Stimulated activated CD4-positive, alpha-beta T cell treated with anti-CD3 and anti-CD28 coated beads, TNF-alpha, amount 100 ng/mL, for 1 hour (primary cell): ENCODE measurements at places on chromosomes 6 and 20.

- DNase-seq = no peak
Measured at GRCh38 chr20:45934046-45934585, 367 bp upstream of the PCIF1 start.

GRCh38 chr20:49990271-49990720 lies 7.5 kb downstream of the SNAI1 start:
- no peak for DNase-seq

DNA sequence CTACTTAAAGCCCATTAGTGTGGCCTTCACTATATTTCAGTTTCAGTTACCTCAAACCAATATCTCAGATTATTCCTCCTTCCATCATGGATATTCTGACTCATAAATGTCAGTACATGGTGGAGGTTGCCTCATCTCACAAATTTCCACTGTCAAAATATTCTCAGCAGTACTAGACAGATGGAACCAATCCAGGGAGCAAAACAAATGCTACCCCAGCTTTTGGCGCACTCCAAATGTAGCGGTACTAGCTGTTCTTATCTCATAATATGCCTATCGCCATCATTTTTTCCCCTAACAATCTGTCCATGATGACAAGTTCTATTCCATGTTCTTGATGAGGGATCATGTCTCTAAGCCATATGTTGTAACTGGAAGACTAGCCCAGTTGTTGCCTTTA lies 1026.1 kb downstream of the KIF16B start:
- DNase-seq = no peak

GRCh38 chr6:151007076-151007475 lies 141.6 kb downstream of the MTHFD1L start:
- no peak for DNase-seq

DNA sequence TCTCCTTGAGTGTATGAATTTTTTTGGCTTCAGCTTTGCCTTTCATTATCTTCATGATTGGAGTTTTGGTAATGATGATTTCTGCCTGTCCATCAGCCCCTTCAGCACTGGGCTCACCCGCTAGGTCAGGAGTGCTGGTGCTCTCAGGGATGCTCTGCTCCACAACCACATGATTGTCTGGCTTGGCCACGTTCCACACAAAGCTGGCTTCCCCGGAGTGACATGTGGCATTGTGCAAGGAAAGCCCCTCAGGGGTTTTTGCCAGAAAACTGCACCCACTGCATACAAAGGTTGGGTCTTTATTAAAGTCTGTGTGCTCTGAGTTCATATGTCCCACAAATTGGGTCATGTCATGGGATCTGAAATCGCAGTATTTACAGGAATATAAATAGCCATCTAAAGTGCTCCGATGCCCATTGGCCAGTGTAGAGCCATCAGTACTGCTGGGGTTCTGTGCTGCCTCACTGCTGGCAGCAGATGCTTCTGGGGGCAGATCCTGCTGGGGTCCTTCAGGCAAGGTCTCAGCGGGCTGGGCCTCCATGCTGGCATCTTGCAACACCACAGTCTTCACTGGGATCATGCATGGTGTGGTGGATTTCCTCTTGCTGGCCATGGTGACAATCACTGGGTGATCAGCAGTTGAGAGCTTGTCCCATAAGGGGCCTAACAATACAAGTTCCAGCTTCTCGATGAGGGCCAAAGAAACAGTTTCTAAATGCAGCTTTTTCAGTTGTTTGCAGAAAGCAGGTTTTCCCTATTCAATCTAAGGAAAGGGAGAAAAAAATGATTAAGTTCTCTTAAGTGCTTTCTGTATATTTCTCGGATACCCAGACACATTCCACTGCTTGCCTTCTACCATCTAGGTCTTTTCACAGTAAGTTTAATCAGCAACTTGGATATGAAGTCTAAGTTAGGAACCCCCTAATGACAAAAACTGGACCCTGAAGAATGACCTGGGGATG lies 67.2 kb downstream of the PLCG1 start:
- no peak for DNase-seq

DNA sequence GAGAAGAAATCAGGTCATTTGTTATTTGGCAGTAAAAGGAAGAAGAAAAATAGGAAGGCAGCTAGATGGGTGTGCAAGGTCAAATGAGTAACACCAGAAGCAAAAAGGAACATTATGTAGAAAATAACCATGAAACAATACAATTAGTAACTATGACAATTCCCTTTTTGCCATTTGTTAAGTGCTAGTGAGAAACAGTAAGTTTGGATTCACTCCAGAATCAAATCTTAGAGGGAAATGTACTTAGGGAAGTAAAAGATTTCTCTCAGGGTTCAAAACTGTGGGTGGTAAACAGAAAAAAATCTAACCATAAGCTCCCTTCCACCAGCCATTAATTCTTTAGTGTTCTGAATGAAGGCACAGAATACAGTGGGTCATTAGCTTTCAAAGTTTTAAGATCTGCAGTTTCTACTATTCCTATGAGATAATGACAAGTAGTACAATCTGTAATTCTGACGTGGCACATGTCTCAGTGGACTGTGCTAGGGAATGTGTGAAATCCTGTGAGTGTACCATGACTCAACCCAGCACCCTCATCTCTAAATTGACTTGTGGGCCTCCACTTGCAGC lies 17.1 kb downstream of the REPS1 start:
- DNase-seq = no peak

GRCh38 chr20:50034567-50035180 lies 51.9 kb downstream of the SNAI1 start:
- DNase-seq = no peak

- no peak for DNase-seq
Measured at GRCh38 chr6:157760589-157761330, 62.3 kb upstream of the SNX9 start.

- DNase-seq = no peak
Measured at GRCh38 chr6:135397172-135397952, 100.2 kb downstream of the AHI1 start.

DNA sequence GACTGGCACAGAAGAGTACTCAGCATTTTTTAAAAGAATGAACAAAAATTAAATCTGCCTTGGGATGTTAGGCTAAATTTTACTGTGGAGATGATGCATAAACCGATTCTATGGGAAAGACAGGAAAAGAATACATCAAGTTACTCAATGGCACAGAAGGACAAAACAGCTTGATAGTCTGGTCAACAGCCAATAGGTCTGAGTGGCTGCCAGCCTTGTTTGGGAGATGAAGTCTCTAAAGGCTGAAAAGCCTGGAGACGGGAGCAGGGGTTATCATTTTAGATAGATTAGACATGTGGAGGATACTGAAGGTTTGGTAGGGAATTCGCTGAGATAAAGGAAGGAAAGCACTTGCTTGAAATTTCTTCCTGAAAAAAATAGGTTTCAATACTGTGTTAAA lies 56.3 kb upstream of the LAMA2 start:
- DNase-seq = no peak

- no peak for DNase-seq
Measured at GRCh38 chr6:131116755-131117360, 18.4 kb upstream of the AKAP7 start.

GRCh38 chr6:80165819-80166218 lies 59.3 kb downstream of the BCKDHB start:
- DNase-seq = no peak

GRCh38 chr20:48398506-48399449 lies 429.0 kb downstream of the PREX1 start:
- DNase-seq = no peak

- DNase-seq = no peak
Measured at GRCh38 chr20:11544029-11544678, 373.5 kb upstream of the BTBD3 start.

GRCh38 chr6:12345694-12346058 lies 55.5 kb downstream of the EDN1 start:
- DNase-seq = no peak

GRCh38 chr6:32074996-32075532 lies 34.1 kb downstream of the TNXB start:
- no peak for DNase-seq

- DNase-seq = no peak
Measured at GRCh38 chr20:12916699-12917098, 92.1 kb upstream of the SPTLC3 start.

DNA sequence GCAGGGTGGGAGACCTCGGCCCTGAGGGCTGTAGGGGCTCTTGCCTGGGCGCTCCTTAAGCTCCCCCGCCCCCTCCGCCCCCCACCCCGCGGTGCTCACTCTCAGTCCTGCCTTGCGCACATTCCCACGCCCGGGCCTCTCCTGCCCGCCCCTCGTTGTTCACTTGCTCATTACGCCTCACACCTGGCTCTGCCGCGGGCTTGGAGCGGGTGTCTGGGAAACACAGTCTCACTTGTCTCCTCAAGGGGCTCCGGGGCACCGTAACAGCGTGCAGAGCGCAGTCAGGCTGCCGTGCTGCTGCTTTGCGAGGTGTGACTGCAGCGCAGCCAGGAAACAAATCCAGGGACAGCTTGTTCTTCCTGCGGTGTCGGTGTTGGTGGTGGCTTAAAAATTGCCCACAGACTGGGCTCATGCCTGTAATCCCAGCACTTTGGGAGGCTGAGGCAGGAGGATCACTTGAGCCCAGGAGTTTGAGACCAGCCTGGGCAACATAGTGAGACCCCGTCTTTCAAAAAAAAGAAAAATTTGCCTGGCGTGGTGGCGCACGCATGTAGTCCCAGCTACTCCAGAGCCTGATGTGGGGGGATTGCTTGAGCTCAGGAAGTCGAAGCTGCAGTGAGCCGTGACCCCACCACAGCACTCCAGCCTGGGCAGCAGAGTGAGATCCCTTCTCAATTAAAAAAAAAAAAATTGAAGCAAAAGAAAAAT lies 4.6 kb downstream of the NPBWR2 start:
- DNase-seq = no peak

- no peak for DNase-seq
Measured at GRCh38 chr6:133183691-133184090, 57.5 kb upstream of the EYA4 start.

- DNase-seq = no peak
Measured at GRCh38 chr6:72770959-72771358, 149.1 kb downstream of the KCNQ5 start.

DNA sequence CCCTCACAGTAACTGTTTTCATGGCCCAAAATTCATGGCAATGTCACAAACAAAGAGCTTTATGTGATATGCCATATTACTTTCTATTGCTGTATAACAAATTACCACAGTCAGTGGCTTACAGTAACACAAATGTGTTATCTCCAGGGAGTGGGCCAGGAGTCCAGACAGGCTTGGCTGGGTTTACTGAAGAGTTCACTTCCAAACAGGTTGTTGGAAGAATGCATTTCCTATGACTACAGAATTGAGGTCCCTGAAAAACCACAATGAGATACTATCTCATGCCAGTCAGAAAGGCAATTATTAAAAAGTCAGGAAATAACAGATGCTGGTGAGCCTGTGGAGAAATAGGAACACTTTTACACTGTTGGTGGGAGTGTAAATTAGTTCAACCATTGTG lies 431.9 kb downstream of the PKHD1 start:
- DNase-seq = no peak

GRCh38 chr20:19210391-19211155 lies 1.9 kb upstream of the SLC24A3 start:
- DNase-seq = no peak

DNA sequence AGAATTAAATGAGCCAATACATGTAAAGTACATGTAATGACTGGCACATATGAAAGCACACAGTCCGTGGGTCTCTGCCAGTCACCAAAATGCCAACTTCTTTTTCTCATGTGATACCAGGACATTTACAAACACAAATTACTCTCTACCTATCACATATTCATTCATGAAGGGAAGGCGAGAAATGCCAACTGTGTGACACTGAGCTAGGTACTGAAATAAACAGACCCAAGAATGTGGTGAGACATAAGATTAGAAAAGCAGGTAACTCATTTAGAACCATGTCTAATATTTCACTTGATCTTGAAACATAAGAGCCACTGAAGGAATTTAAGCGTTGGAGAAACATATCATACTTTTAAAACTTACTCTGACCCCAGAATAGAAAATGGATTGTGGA lies 41.4 kb downstream of the HBS1L start:
- DNase-seq = no peak

DNA sequence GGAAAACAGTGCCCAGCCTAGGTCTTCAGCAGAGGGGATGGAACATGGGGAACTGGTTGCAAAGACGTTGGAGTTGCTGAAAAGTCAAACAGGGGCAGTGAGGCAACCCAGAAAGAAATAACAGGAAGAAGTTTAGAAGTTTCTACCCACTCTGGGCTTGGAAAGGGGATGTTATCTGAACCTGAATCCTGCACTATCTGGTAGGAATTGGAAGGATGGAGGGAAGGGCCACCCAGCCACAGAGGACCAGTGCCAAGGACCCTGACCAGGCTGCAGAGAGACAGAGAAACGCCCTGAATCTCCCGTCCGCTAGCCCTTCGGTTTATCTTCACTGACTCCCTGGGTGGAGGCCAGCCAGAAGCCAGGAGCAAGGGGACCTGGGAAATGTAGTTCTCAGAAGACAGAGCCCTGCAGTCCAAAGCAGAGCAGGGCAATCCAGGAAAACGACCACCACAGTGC lies 217.3 kb upstream of the RREB1 start:
- DNase-seq = no peak

GRCh38 chr6:74623027-74623426 lies 582.8 kb downstream of the COL12A1 start:
- DNase-seq = no peak

DNA sequence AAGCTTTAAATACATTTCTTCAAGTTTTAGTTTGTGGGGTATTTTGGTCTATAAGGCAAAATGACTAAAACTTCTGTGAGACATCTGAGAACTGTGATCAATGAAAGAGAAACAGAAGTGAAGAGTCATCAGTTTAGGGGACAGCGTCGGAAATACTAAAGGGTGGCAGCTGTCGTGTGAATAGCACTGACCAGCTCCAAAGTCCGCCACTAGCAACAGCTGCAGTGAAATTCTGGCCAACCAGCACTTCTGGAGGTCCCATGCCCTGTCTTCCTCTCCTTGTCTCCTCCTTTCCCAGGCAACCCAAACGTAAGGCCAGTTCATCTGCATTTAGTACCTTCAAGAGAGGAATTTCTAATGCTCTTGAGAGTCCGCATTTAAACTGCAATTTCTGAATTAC lies 87.5 kb downstream of the DACT2 start:
- DNase-seq = no peak

- DNase-seq = no peak
Measured at GRCh38 chr6:39369987-39370386, 47.5 kb upstream of the KCNK16 start.

DNA sequence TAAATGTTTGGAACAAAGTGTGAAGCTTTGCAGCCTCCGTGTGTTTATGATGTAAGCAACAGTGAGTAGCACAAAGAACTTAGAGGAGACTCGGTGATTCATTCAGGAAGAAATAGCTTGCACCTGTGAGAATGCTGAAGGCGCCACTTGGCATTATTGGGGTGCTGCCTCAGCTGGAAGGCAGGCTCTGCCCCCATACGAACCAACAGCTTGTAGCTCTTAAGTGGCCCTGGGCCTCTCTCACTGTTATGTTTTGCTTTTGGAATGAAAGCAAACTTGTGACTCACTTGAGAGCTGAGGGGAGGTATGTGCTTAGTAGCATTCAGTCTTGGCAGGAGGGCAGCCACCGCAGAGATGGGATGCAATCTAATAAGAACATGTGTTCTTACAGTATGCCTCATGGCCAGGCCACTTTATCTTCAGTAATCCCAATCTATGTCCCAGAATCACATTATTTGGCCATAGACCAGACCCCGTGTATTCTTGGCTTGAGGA lies 310.7 kb downstream of the EYA4 start:
- no peak for DNase-seq
